ENCODE measurements at places on chromosomes 3 and 15.

DNA sequence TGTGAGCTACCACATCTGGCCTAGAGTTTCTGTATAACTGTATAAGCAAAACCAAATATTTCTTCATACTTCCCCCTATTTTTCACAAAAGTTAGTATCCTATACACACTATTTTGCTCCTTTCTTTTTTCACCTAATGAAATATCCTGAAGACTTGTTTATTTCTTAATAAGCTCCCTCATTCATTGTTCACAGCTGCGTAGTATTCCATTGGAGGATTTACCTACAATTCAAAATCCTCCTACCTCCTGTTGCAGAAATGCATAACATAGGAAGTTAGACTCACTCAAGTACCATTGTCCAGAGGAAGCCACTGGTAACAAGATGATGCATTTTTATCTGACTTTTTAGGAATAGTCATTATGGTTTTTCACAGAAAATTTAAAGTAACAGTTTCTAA is 29.6 kb upstream of the TBC1D21 start:
- no peak for ATAC-seq

- ATAC-seq, result no peak
These were observed 86.2 kb downstream of the FBN1 start for GRCh38 chr15:48559285-48559684.

GRCh38 chr3:146967783-146968182 is 362.6 kb upstream of the PLSCR5 start:
- no peak for ATAC-seq

DNA sequence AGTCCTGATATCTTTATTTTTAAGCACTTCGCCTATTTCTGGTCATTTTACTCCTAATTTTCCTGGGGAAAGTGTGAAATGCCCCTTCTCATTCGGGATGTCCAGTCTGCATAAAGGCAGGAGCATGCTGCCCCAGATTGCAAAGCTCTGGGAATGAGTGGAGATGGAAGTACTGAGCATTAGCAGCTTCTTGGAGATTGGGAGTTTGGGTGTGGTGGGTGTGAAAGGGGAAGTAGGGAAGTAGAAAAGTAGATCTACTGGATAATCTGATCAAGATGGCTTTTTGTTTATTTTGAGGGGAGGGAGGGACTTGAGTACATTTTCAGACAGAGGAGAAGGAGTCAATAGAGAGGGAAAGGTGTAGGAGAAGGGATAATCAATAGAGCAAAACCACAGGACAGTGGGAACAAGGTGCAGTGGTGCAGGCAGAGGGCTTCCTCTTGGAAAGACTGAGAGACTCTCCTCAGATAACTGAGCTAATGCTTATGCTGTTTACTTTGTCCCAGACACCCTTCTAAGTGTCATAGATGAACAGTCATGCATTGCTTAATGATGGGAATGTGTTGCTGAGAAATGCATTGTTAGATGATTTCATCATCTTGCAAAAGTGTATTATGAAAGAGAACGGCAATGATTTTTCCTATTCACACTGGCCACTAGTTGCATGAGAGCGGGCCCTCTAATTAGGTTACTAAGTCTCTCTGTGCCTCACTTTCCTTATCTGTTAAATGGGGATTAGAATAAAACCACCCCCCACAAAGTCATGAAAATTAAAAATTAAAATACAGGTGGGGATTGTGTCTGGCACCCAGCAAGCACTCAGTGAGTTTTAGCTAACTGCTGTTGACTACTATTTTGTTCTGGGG is 45.5 kb downstream of the PHLDB2 start:
- no peak for ATAC-seq

- no peak for ATAC-seq
These were observed 1219.2 kb downstream of the ZPLD1 start for GRCh38 chr3:103653996-103654395.

DNA sequence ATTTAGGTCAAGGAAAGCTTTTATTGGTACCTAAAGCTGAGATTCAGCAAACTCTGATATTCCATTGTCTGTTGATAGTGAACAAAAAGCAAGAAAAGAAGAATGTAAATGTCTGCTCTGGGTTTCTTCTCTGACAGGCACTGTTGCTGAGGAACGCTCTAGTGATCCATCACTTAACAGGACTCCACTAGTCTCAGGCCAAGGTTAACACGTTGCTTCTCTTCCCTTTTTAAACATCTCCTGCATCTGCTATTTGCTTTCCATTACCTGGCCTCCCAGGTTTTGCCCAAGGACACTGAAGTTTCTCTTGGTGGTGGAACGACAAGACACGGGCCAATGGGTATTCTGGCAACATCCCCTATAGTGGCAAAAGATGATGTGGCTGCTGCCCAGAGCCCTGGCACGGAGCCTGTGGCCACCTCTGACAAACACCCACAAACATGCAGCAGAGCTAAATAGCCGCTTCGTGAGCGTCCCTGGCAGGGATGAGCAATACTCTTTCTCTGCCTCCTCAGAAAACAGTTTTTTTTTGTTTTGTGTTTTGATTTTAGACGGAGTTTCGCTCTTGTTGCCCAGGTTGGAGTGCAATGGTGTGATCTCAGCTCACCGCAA is 97.8 kb upstream of the AKAP13 start:
- no peak for ATAC-seq

- no peak for ATAC-seq
These were observed 14.2 kb downstream of the RAP2B start for GRCh38 chr3:153176197-153176596.

DNA sequence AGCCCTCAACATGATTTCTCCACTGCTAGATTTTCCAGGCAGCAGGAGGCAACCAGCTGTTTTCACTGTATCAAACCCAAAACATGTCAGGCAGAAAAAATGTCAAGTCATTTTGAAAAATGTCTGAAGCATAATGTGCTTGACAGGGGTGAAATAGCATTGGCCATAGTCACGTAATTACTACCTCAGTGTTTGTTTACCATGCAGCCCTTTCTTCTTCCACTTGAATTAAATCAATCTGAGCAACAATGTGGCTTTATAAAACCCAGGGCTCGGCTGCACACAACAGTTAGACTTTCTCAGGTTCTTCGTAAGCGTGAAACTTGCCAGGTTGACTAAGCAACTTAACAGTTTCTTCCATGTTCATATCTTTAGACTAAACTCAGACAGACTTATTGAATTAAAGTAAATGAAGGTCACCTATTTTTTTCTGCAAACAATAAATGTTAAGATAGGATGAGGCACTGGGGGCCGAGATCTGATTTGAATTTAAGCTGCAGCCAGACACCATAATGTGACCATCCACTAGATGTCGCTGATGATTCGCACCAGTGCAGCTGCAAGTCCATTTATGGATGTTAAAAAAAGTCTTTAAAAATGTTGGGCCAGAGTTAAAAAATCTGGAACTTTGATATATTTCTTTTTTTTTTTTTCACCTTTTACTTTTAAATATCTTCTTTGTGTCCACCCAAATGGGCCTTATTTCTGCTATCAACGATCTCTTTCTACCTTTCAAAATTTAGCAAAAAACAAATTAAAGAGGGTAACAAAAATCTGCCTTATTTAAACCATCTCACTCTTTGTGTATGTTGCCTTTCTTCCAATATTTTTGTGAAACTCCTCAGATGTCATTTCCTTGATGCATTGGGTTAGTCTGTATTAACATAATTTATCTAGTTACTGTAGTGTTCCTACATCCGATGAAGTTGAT is 305.9 kb downstream of the CACNA2D3 start:
- ATAC-seq, result no peak

GRCh38 chr3:45524565-45524964 is 70.0 kb upstream of the LIMD1 start:
- ATAC-seq, result no peak

DNA sequence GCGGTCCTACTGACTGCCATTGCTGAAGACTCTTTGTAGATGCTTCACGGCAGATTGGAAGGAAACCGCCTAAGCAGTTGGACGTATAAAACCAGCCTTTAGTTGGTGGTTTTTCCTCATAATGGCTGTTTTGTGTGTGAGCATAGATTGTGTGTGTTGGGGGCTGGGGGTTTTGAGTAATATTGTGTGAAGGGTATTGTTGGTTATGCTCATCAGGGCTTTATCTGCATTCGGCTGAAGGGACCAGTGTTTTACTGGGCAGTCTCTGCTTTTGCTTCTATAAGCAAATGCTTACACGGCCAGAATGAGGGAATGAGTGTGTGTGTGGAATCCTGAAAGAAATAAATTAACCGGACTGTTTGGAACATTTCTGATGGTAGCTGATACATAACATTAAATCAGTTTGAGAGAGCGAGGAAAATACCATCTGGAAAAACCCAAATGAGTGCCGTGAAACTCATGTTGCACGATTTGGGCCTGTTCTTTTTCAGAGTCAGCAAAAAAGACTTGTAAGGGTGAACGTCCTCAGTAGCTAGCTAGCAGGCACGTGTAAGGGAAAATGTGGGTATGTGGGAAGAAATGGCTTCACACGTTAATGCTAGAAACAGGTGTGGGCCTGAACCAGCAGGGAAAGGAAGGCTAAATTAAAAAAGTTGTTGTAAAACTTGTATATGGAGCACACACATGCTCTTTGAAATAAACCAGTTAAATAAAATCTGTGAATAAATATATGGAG is 1.9 kb downstream of the MITF start:
- no peak for ATAC-seq

DNA sequence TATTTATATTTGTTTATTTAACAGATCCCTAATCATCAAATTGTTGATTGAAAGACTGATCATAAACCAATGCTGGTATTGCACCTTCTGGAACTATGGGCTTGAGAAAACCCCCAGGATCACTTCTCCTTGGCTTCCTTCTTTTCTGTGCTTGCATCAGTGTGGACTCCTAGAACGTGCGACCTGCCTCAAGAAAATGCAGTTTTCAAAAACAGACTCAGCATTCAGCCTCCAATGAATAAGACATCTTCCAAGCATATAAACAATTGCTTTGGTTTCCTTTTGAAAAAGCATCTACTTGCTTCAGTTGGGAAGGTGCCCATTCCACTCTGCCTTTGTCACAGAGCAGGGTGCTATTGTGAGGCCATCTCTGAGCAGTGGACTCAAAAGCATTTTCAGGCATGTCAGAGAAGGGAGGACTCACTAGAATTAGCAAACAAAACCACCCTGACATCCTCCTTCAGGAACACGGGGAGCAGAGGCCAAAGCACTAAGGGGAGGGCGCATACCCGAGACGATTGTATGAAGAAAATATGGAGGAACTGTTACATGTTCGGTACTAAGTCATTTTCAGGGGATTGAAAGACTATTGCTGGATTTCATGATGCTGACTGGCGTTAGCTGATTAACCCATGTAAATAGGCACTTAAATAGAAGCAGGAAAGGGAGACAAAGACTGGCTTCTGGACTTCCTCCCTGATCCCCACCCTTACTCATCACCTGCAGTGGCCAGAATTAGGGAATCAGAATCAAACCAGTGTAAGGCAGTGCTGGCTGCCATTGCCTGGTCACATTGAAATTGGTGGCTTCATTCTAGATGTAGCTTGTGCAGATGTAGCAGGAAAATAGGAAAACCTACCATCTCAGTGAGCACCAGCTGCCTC is 14.7 kb downstream of the THBS1 start:
- no peak for ATAC-seq

DNA sequence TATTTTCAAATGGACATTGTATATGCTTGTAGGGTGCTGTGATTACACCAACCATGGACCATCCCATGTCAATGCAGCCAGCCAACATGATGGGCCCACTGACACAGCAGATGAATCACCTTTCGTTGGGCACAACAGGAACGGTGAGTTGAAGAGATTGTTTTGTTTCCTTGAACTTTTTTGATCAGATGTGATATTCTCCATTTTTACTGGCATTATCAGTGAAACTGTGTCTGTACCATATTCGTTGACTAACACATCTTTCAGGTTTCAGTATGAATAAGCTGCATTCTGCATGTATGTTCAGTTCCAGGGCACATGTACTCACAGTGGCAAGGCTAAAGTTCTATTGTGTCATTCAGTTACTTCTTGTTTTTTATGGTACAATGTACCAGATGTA is 655.2 kb downstream of the RBMS3 start:
- ATAC-seq, result peak; percentile 94

GRCh38 chr15:61910839-61911369 is 149.3 kb downstream of the VPS13C start:
- no peak for ATAC-seq

DNA sequence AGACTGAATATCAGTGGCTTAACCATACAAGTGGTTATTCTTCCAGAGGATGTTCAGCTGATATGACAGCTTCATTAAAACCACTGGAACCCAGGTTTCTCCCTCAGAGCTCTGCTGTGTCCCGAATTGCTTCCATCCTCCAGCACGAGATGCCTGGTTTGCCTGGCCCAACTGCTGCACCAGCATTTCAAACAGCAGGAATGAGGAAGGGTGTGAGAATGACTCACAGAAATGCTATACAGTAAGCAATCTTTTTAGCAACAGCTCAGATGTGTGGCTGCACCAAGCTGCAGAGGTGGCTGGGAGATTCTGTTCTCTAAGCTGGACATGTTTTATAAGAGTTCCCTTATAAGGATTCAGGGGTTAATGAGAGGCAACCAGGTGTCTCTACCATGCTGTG is 271.0 kb downstream of the GABRG3 start:
- no peak for ATAC-seq

DNA sequence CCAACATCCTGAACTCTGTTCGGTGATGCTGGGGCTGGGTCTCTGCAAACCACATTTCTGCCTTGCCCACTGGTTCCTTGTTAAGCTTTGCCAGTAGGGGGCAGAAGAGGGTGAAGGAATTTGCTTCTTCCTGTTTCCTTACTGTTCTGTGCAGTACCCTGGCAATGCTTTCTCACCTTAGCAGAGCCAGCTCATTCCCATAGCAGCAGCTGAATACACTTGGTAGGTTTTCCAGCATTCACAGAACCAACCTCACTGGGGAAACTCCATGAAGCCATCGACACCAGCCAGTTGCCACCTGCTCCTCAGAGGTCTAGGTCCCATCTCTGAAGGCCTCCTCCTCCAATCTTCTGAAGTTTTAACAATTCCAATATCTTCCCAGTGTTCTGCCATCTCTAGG is 308.4 kb downstream of the PDCD6IP start:
- no peak for ATAC-seq

GRCh38 chr15:98391568-98391967 is 256.8 kb upstream of the IGF1R start:
- no peak for ATAC-seq

- ATAC-seq, result no peak
These were observed 36.7 kb downstream of the SRP14 start for GRCh38 chr15:40002295-40002694.

GRCh38 chr3:140523600-140523999 is 154.3 kb upstream of the TRIM42 start:
- ATAC-seq, result no peak

DNA sequence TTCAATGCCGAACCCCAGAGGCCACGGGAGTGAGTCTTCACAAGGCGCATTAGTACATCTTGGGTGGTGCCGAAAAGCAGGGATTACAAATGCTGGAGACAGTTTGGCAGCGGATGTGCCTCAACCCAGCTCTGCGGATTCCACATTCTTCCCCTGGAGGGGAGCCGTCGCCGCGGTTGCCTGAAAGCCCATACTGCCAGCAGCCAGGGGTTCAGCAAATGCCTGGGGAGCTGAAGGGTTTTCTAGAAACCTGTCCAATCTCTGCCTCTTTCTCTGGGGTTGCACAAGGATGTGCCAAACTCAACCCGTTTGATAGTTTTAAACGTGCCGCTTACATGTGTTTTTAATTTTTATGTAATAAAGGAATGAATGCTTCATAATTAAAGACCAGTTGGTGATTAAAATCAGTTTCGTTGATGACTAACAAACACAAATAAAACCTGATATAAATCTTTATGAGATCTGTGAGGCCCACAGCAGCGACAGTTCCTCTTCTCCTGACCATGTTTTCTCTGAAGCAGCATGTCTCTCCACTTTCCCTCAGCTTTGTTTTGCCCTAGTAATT is 74.6 kb upstream of the LEKR1 start:
- no peak for ATAC-seq

Data from activated T-helper 17 cell treated with anti-CD3 and anti-CD28 coated beads, Interleukin-2, amount 50 U/mL, for 72 hours (primary cell).